ENCODE measurements at places on chromosomes 12 and 14. TPM values are rescaled to one million over a fixed set of nuclear protein-coding genes. Genes with fewer than 3 reads are reported as not detected.

DNA sequence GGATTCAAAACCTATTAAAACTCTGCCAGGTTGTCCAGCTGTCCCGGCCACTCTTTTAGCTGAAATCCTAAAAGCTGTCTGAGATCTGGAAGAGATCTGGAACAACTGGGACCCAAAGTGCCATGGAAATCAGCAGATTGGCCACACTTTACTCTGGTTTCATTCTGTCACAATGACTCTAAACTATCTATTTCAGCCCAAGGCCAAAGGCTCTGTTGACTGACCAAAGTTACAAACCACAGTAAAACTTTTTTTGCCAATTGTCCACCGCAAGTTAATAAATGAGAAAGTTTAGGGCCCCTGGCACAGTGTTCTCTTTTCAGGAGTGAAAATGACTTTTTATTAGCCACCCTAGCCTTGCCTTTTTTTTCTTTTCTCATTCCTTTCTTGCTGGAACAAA, 113.4 kb upstream of the CPM start:
- no peak for DNase-seq

DNA sequence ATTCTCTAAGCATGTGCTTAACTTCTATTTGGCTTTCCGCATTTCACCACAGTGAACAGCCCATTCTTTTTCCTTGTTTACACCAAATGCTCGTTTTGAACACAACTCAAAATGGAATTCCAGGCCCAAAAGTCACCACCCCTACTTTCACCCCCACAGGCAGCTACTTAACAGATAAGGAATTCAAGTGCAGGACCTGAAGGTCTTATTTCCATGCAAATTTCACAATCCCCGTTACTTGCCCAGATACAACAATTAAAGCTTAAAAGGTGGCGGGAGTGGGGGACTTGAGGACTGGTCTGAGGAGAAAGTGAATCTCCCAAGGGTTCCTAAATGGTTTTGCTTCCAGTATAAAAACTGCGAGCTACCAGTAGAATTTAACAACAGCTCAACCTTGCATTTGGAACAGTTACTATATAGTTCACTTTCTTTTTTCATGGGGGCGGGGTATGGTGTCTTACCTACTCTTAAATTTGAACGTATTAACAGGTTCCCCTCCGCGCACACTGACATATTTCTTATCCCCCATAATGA, 3.7 kb downstream of the USP44 start:
- DNase-seq, result no peak

DNA sequence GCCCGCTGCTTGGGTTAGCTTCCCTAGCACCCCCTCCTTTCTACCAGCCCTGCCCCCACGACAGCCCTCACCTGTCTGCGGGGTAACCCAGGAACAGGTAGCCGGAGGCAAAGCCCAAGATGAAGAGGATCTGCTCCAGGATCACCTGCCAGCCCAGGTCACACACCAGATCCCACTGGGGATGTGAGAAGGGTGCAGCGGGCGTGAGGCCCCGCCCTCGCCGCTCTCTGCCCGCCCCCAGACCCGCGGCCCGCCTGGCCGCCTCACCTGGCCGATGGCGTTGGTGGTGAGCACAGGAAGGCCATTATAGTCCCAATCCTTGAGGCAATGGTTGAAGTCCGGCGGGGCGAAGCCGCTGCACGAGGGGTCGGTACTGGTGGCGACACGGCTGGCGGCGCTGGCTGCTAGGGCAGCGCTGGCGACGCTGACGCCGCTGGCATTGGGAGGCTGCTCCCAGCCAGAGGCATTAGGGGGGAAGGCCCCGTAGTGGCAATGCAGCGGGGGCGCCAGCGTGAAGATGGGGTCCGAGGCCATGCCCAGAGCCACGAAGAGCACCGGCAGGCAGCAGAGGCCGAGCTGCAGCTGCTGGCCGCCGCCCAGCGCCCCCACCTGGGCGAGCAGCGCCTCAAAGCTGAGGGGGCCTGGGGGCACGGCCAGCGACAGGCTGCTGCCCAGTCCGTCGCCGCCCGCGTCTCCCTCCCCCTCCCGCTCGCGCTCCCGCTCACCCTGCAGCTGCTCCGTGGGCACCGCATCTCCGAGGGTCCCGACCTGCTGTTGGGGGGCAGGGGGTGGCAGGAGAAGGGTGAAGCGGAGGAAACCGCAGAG, 794 bp downstream of the SLC22A17 start:
- DNase-seq, result no peak

The C12orf56 gene
- total RNA-seq, result not detected

- peak; percentile 19 for DNase-seq
Measured at GRCh38 chr12:131507881-131508280, 203.0 kb upstream of the SFSWAP start.

DNA sequence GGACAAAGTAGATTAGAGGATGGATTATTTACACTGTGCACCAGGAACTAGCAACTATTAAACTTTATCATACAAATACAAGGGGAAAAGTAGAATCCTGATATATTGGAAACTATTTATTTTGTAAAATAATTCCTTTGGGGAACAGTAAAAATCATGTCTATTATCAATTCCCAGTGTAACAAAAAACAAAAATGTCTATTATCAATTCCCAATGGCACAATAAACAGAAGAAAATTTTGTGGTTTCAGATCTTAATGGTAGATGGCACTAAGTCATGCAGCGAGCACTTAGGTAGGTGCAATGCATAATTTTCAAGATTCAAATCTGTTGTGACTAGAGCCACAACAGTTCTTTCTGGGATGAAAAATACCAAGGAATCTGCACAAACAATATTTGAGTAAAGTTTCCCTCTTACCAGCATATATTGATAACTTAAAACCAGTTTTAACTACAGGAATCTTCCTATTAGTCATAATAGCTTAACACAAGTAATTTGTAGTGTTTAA, 13.7 kb downstream of the CFL2 start:
- no peak for DNase-seq

All from posterior vena cava (tissue), 2 donors.